ENCODE measurements at places on chromosomes 7 and 10.

DNA sequence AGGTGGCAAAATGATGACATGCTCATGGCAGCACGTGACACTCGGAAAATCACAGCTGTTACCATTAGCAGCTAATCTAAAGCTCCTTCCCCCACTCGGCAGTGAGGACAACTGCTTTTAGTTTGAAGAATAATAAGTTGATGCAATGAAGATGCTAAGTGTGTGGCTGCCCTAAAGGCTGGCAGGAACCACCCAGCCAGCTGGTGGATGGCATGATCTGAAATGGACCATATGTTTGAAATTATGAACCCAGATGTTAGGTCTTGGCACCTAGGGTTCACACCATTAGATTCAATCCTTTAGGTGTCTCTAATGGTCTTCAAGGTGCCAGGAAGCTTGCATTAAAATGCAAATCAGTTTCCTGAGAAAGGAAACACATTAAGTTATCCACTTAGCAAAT lies 230.1 kb downstream of the WDR11 start:
- DNase-seq, result no peak

GRCh38 chr7:25615003-25615402 lies 386.7 kb upstream of the NPVF start:
- DNase-seq, result no peak

DNA sequence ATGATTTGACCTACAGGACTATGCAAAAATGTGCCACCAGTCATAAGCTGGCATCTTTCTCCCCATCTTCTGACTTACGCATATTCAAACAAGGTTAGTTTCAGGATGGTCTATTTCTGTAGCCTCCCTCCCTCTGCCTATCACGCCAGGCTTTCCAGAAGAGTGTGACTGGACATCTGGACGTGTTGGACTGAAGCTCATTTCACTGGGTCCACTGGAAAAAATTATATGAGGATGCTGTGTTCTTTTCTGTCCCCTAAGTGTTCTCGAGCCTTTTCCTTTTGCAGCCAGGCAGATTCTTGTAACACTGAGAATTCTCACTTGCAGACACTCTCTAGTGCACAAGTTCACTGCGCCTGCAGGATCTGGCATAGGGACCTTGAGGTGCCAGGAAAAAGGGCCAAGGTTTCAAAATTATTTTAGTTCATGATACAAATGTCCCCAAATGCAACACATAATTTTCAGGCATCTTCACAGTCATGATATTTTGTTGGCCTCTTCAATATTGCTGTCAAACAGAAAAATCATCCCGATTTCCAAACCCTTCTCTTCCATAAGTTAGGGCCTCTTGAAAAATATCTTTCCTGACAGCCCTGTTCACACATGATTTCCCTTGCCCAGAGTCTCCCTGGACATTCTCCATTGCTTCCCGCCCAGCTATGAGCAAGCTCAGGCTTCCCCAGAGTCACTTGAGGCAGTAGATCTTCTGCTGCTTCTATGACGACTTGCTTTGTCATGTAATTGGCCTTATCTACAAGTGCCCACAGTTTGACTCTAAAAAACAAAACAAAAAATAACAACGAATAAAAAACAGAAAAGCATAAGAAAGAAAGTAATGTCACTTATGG lies 170.4 kb downstream of the BMPER start:
- DNase-seq, result no peak

GRCh38 chr10:79066411-79067240 lies 2.1 kb upstream of the ZMIZ1 start:
- peak; percentile 12 for DNase-seq

- DNase-seq, result no peak
Measured at GRCh38 chr10:34116220-34116641, 698.9 kb downstream of the PARD3 start.

Data from T-helper 2 cell treated with Interferon-gamma antibody and Interleukin-4, amounts not matched to agents 5 μg/mL and 100 μg/mL, for 36 hours (primary cell).